Thymus (tissue), 14 donors: ENCODE measurements at places on chromosomes 2 and 18. TPM values are rescaled to one million over a fixed set of nuclear protein-coding genes. Genes with fewer than 3 reads are reported as not detected.

GRCh38 chr2:65291216-65292105 is 63.8 kb downstream of the ACTR2 start:
- no peak for DNase-seq
- H3K27ac ChIP-seq = no peak overlapping the region
- H3K27me3 ChIP-seq = no peaks in the 10 kb centered on the region
- no peaks in the 10 kb centered on the region for H3K4me1 ChIP-seq

DNA sequence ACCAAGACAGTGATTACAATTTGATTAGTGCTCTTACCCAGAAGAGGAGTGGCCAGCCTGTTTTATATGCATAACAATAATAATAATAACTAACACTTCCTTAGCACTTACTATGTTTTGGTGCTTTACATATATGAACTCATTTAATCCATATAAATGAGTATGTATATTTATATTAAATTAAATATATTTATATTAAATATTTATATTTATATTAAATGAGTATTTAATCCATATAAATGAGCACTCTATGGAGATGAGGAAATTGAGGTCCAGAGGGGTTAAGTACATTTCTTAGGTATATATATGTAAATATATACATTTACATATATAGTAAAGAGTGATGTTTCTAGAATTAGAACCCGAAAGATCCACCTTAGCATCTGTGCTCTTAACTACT is 673.9 kb upstream of the ACVR2A start:
- no peak for DNase-seq
- no peaks in the 10 kb centered on the region for H3K4me1 ChIP-seq
- H3K27me3 ChIP-seq = no peaks in the 10 kb centered on the region
- H3K4me3 ChIP-seq = no peak overlapping the region

GRCh38 chr18:5787936-5788335 is 107.4 kb downstream of the TMEM200C start:
- no peak overlapping the region for H3K27ac ChIP-seq
- no peaks in the 10 kb centered on the region for H3K36me3 ChIP-seq
- no peak overlapping the region for H3K4me3 ChIP-seq
- no peaks in the 10 kb centered on the region for H3K27me3 ChIP-seq
- no peaks in the 10 kb centered on the region for H3K4me1 ChIP-seq

DNA sequence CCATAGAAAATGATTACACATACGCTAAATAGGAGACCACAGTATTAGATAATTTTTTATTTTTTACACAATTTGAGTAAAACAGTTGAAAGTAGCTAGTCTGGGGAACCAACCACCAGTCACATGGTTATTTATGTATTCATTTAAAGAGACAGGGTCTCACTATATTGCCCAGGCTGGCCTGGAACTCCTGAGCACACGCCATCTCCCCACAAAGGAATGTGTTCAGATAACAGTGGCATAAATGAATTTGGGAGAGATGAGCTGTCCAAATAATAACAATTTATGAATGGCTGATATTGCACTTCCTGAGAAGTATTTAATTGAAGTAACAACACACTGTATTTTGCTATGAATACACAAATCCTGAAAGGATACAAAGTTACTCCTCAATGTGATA is 39.7 kb downstream of the KIDINS220 start:
- peaks cover 63% of the 10 kb centered on the region for H3K36me3 ChIP-seq
- peaks cover 2% of the 10 kb centered on the region for H3K4me1 ChIP-seq
- H3K27me3 ChIP-seq = no peaks in the 10 kb centered on the region
- no peak for DNase-seq
- H3K27ac ChIP-seq = no peak overlapping the region

- DNase-seq = no peak
- H3K27ac ChIP-seq = no peak overlapping the region
- no peak overlapping the region for H3K4me3 ChIP-seq
- H3K36me3 ChIP-seq = no peaks in the 10 kb centered on the region
- H3K27me3 ChIP-seq = no peaks in the 10 kb centered on the region
Measured at GRCh38 chr2:221850076-221850475, 278.0 kb upstream of the EPHA4 start.

DNA sequence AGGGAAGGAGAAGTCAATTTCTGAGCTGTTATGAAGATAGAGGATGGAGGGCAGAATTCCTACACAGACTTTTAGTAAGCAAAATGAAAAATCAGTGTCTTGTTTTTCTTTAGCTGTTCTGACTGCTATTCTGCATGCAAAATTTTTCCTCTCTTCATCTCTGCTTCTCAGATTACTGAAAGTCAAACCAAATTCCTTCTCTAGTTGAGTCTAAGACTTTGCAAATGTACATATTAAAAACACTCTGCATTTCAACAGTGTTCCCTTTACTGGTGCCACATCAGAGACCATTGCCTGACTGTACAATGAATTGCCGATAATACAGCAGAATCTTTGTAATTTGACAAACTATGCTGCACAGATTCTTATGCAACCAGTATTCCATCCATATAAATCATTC is 198.8 kb downstream of the EXOC6B start:
- no peak overlapping the region for H3K4me3 ChIP-seq
- H3K27me3 ChIP-seq = no peaks in the 10 kb centered on the region

- no peak overlapping the region for H3K4me3 ChIP-seq
- H3K36me3 ChIP-seq = no peaks in the 10 kb centered on the region
- H3K27ac ChIP-seq = no peak overlapping the region
- DNase-seq = no peak
- no peaks in the 10 kb centered on the region for H3K27me3 ChIP-seq
Measured at GRCh38 chr2:178012639-178013038, 59.9 kb downstream of the PDE11A start.

DNA sequence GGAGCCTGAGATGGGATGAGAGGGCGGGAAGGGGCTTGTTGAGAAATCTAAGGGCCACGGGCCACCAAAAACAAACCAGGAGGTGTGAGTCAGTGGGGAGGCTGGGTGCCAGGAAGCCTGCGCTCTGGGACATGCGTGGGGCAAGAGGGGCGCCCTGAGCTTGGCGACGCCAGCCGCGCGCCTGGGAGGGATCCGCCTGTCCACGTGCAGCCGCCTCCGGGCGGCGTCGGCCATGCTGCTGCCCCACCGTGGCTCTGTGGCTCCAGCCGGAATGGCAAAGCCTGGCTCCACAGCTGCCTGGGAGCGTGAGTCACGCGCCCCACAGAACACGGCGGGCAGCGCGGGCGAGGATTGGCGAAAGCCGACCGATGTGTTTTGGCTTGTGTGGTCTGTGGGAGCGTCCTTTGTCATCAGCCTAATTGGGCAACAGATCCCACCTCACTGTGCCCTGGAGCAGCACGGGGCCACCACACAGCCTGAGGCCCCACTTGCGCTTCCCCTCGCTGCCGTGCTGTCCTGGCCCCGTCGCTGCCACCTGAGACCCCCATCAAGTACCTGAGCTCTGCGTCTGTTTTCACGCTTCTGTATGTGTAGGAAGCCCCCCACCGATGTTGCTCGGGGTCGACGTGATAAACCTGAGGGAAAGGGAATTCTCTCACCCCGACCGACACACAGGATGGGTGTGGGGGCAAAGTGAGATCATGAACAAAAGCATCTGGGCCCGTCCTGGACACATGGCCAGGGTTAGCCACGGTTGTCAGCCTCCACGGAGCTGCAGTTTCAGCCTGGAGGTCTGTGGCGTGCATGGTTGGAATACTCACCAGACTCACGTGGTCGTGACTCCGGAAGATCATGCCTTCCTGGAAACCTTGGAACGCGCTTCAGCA is 80.5 kb downstream of the NFATC1 start:
- H3K4me1 ChIP-seq = peaks cover 6% of the 10 kb centered on the region
- no peak overlapping the region for H3K4me3 ChIP-seq
- no peaks in the 10 kb centered on the region for H3K27me3 ChIP-seq
- no peak overlapping the region for H3K27ac ChIP-seq
- no peak for DNase-seq
- H3K36me3 ChIP-seq = peaks cover 36% of the 10 kb centered on the region

DNA sequence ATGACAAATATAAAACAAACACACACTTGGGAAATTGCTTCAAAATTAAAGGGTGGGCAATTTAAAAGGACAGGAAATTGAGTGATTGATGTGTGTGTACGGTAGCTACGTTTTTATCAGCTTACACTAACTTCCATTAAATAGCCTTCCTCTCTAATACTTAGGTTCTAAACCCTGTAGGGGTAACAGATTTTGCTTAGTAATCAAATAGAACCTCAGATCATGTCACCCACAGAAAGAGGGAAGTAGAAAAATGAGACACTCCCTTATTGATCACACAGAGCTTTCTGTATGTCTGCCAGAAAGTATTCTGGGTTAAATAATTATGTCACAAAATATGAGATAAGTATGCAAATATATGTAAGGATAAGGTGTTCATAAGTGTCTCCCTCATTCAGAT is 93.3 kb downstream of the ICA1L start:
- H3K27me3 ChIP-seq = no peaks in the 10 kb centered on the region
- H3K4me1 ChIP-seq = no peaks in the 10 kb centered on the region
- DNase-seq = no peak
- H3K36me3 ChIP-seq = peaks cover 7% of the 10 kb centered on the region
- H3K27ac ChIP-seq = no peak overlapping the region

DNA sequence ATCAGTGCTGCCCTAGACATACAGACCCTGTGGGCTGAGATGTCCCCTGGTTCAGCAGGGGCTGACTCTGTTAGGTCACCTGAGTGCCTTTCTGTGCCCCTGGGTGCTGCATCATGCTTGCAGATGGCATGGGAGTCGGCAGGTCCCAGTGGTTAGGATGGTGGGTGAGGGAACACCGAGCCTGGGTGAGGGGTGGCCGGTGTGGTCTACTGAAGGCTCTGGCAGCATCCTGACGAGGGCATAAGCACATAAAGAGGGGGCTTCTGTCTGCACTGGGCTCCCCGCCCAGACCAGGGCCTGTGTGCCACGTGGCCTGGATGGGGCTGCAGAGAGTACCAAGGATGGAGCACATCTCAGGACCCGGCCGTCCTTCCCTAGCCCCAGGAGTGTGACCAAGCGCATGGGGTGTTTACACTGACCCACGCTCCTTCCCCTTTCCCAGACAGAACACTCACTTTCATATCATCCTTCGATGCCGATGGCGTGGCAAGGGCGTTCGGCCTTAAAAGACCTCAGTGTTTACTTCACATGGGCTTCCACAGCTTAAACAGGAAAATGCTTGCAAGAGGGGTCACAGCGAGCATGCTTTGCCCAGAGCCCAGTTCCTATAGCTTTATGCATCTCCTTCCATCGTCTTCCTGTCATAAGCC is 115.1 kb downstream of the STPG4 start:
- DNase-seq = no peak
- H3K27me3 ChIP-seq = no peaks in the 10 kb centered on the region
- H3K4me1 ChIP-seq = no peaks in the 10 kb centered on the region
- H3K36me3 ChIP-seq = peaks cover 84% of the 10 kb centered on the region
- no peak overlapping the region for H3K4me3 ChIP-seq

GRCh38 chr18:61639886-61640285 is 252.9 kb downstream of the RNF152 start:
- H3K4me1 ChIP-seq = no peaks in the 10 kb centered on the region
- no peaks in the 10 kb centered on the region for H3K36me3 ChIP-seq
- no peak for DNase-seq
- no peak overlapping the region for H3K4me3 ChIP-seq
- no peak overlapping the region for H3K27ac ChIP-seq

- no peaks in the 10 kb centered on the region for H3K4me1 ChIP-seq
- H3K36me3 ChIP-seq = peaks cover 4% of the 10 kb centered on the region
- no peaks in the 10 kb centered on the region for H3K27me3 ChIP-seq
- no peak for DNase-seq
- no peak overlapping the region for H3K4me3 ChIP-seq
- no peak overlapping the region for H3K27ac ChIP-seq
Measured at GRCh38 chr2:102771114-102771513, 9.3 kb downstream of the TMEM182 start.

DNA sequence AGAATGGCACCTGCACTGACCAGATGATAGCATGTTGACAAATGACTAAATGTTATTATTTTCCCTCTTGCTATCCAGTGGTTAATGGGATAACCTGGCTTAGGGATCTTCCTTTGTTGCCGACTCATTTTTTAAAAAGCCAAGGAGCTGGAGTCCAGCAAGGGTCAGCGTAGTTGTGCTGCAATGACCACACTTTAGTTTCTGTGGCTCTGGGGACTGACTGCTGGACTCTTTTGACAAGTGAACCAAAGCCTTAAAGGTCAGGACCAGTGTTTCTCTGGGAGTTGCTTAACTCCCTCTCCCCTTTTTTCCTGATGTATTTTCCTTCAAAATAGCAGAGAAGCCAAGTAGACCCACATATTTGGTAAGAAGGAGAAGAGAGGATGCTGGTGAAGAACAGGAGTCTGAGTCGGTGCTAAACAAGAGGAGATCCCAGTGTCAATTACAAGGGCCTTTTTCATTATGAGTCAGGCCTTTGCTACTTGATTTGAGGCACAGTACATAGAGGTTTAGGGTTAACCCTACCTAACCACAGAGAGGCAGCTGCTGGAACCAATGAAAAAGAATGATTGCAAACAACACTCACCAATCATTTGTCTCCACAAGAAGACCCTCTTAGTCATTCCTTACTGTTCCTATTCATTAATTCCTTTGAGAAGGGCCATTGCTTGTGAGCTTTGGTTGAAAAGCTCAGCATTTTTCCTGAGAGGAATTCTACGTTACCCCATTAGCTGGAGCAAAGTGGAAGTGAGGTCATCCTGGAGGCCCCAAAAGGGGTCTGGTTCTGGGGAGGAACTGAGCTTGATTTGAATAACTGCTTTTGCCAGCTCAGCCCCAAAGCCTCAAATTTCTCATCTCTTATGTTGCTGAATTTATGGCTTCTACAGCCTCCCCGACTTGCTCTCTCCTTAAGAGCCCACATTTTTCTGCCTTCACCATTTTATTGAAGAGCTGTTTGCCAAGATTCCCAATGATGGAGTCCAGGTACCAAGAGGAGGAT is 137.6 kb upstream of the HNMT start:
- no peak for DNase-seq
- no peaks in the 10 kb centered on the region for H3K4me1 ChIP-seq
- H3K4me3 ChIP-seq = no peak overlapping the region

DNA sequence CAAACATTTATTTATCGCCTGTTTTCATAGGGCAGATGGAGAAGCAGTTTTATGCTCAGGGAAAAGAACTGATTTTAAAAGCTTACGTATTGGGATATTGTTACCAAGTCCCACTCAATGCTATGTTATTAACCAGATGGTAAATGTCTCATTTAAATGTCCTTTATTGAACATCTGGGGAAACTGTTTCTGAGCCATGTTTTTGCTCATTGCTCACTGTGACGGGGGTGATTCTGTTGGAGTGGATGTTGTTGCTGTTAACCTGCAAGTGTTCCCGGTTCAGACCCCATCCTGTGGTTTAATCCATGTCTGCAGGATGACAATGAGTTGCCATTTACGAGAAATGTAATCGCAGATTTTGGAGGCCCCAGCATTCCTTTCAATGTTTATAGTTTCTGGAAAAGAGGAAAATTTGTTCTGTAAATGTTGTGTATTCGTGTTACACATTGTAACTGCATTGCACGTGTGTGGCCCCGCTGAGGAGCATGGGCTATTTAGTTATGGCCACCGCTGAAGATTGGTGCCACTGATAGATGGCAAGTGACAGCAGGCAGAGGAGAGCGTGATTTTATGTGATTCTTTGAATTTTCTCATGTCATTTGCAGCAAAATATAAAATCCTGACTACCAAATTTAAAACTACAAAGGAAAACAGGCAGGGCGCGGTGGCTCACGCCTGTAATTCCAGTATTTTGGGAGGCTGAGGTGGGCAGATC is 174.8 kb upstream of the COPS8 start:
- no peak for DNase-seq
- H3K4me1 ChIP-seq = no peaks in the 10 kb centered on the region
- H3K27me3 ChIP-seq = peaks cover 5% of the 10 kb centered on the region
- H3K4me3 ChIP-seq = no peak overlapping the region
- H3K27ac ChIP-seq = no peak overlapping the region

The RFTN2 gene
- total RNA-seq = 1.4 TPM

The NOP58 gene
- 94.9 TPM for total RNA-seq

The FSHR gene
- not detected for total RNA-seq

The UGT1A1 gene
- total RNA-seq = 0.09 TPM

The FN1 gene
- 222 TPM for total RNA-seq

The MOCOS gene
- 0.19 TPM for total RNA-seq

The FABP1 gene
- 0.24 TPM for total RNA-seq

The POTEI gene
- 0.14 TPM for total RNA-seq

The GALNT13 gene
- 0.28 TPM for total RNA-seq

The POLR1A gene
- total RNA-seq = 8.9 TPM
